ENCODE measurements at places on chromosomes 13 and 19.

GRCh38 chr19:54457773-54458647 is 5.6 kb downstream of the LENG9 start:
- DNase-seq, result no peak

- peak; percentile 71 for DNase-seq
Observed at GRCh38 chr13:28659621-28659970, 666 bp downstream of the POMP start.

DNA sequence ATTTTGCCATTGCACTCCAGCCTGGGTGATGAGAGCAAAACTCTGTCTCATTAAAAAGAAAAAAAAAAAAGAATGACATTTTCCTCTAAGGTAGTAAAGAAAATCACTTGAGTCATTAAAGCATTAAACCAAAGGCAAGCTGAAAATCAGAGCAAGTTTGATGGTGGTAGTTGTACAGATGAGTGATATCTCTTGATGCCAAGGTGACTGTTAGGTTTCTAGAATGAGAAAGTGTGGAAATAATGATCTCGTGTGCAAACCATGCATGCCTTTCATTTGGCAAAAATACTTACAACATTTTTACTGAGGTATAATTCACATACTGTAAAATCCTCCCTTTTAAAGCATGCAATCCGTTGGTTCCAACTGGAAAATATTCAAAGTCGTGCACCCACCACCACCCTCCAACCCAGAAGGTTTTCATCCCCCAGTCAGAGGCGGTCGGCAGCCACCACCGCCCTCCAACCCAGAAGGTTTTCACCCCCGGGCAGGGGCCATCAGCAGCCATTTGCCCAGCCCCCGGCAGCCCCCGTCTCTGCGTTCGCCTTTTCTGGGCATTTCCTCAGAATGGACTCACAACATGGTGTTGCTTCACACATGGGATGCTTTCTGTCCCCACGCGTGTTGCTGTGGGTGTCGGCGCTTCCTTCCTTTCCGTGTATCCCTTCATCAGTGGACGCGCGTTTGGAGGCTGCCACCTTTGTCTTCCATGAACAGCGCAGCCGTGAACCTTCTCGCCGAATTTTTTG is 90.2 kb downstream of the ATP11A start:
- DNase-seq, result no peak

DNA sequence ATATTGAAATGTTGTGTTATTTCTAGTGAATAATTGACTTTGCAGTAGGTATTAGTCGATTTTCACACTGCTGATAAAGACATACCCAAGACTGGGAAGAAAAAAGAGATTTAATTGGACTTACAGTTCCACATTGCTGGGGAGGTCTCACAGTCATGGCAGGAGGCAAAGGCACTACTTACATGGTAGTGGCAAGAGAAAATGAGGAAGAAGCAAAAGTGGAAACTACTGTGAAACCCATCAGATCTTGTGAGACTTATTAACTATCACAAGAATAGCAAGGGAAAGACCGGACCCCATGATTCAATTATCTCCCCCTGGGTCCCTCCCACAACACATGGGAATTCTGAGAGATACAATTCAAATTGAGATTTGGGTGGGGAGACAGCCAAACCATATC is 9.9 kb upstream of the C5AR2 start:
- no peak for DNase-seq

DNA sequence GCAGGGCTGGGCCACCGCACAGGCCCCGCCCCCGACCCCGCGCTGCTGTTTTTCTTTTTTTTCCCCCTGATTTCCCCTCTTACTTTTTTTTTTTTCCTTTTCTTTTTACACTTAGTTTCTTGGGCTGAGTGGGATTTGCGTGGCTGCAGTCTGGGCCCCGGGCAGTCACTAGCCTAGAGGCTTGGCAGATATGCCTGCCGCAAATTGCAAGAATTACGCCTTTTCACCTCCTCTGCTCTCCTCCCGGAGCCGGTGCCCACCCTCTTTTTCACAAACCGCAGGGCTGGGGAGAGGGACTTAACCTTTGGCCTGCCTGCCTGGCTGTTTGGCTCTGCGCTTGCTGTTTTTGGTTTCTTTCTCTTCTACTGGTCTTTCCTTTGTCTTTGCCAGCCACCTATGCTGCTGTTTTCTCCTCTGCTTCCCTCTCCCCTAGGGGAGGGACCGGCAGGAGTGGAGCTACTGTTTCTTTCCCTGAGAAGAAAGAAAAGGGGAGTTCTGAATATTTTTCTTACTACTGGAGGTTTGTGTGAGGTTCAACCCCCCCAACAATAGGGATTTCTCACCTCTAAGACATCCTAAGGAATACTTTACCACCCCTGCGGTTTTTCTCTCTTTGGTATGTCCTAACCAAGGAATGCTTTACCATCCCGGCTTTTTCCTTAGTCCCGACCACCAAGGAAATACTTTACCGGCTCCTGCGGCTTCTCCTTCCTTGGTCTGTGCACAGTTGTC is 11.0 kb downstream of the ZNF552 start:
- DNase-seq, result peak; percentile 62

DNA sequence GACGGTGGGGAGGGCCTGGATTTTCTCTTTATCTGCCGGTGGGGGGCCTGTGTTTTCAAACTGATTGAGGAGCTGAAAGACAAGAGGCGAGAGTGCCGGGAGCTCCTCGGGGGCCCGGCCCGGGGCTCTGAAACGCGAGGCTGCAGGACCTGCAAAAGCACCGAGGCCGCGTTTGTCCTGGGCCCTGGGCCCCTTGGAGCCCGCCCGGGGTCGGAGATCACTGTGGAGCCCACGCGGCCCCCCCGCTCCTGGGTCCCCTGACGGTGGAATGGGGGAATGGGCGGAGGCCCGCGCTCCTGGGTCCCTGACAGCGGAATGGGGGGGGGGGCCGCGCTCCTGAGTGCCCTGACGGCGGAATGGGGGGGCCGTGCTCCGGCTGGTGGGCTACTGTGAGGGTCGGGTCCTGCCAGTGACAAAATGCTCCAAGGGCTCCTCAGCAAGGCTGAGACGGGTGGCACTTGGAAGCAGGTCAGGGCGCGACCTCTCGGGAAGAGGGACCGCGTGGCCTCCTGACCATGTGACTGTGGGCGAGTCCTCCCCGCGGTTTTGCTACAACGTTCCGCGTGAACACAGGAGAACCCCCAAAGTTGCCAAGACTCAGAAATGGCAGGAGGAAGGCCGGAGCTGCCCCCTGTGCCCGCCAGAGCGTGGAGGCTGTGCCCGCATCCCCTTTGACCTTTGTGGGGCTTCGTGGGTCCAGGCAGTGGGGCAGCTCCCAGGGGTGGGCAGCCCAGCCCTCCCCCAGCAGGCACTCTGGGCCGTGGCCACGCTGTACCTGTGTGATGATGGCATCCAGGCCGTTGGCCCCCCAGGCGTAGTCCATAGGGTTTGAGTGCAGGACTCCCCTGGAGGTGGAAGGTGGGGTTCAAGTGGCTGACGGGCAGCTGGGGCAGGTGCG is 9.5 kb downstream of the FGF22 start:
- no peak for DNase-seq

- DNase-seq, result no peak
Observed at GRCh38 chr19:54551293-54551692, 22.3 kb upstream of the LILRA2 start.

- DNase-seq, result no peak
Observed at GRCh38 chr19:19238126-19238894, 26.6 kb downstream of the NCAN start.

DNA sequence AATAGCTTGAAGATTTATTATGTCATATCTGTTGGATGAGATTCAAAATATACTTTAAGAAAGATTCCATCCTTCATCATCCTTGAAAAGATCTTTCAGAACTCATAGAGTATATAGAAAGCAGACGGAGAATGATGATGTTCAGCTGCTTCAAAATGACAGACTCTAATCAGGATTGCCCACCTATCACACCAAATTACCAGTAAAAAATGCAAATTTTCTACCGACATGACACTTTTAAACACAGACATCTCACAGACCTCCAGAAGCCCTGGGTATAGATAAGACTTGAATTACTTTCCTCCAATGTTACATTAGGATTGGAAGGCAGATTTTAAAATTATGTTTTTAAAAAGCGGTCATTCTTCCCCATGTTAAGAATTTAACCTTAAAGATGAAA is 235.5 kb downstream of the GPC6 start:
- DNase-seq, result no peak

DNA sequence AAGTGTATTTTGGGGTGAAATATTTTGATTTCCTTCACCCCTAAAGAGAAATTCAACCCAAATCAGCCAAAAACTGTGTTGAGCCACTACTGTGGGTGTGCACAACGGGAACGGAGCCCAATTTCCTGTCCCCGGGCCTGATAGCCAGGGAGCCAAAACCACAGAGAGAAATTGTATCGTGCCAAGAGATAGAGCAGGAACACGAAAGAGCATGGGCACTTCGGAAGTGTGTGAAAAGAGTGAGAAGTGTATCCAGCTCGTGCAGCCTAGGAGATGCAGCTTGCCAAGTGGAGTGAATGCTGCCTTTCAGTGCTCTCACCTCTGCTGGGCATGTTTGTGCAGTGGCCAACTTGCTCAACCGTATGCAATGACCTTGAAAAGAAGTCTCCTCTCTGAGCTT is 19.4 kb upstream of the PLEKHF1 start:
- peak; percentile 34 for DNase-seq

- DNase-seq, result peak; percentile 77
Observed at GRCh38 chr13:45361596-45362206, 20.7 kb upstream of the TPT1 start.

DNA sequence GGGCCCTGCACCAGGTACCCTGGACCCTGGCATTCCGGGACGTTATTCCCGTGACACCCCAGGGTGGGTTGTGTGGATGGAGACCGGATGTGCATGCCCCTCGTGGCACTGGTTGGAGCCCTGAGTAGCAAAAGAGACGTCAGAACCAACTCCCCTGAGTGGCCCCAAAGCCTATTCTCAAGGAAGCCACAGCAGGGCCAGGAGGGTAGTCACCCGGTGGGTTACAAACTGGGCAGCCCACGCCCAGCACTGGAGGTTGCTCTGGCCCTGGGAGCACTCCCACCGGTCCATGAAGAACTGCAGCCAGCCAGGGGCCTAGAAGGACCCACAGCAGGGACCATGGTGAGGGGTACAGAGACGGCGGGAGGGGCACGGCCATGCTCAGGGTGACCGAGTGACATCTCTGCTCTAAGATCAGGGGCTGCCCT is 7.5 kb downstream of the KLF16 start:
- no peak for DNase-seq

DNA sequence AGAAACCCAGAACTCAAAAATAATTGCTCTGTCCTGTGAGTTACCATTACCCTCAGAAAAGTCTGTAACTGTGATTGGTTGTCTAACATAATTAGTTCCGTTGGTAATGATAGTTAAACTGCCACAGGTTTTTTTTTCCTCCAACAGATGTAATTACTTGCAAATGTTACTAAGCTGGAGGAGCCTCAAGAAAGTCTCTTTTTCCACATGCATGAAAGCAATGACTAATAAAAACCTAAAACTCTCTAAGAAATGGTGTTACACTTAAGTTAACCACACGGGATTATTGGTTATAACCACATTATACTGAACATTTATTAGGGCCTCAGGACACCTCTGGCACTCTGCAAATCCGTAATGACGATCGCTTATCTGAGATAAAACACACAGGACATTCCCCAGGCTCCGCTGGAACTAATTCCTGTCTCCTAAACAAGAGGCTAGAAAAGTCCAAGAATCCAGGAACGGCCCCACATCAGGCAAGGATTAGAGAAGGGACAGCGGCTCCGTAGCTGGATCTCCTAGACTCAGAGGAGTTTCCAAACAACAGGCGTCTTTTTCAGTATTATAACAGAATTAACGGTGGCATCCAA is 753 bp downstream of the ZNF235 start:
- peak; percentile 47 for DNase-seq

DNA sequence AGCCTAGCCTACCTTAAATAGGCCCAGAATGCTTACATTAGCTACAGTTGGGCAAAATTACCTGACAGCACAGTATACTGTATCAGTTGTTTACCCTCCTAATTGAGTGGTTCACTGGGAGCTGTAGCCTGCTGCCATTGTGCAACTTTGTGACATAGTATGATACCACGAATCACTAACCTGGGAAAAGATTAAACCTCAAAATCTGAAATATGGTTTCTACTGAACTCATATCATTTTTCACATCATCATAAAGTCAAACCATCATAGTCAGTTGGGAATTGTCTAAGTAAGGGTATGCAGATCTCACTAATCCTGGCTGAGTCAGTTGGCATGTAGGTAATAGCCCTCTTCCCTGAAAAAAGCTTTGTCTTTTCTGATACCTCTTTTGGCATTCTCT is 9.2 kb downstream of the PAN3 start:
- peak; percentile 38 for DNase-seq

DNA sequence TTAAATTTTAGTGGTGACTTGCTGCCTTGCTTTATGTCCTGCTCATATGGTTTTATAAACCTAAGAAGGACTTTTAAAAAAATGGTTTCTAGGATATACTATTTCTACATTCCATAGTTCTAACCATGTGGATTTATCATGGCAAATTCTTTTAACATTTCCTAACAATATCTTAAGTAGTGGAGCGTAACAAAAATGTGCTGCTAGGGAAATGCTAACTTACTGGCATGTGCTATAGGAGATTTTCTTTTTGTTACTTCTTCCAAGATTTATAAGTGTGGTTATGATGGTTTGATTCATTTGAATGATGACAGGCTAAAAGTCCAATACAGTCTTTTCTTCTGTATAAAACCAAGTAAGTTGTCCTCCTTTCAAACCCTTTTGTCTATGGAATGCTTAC is 713.7 kb downstream of the SLITRK1 start:
- no peak for DNase-seq
